ENCODE measurements at places on chromosomes 7 and 10.

DNA sequence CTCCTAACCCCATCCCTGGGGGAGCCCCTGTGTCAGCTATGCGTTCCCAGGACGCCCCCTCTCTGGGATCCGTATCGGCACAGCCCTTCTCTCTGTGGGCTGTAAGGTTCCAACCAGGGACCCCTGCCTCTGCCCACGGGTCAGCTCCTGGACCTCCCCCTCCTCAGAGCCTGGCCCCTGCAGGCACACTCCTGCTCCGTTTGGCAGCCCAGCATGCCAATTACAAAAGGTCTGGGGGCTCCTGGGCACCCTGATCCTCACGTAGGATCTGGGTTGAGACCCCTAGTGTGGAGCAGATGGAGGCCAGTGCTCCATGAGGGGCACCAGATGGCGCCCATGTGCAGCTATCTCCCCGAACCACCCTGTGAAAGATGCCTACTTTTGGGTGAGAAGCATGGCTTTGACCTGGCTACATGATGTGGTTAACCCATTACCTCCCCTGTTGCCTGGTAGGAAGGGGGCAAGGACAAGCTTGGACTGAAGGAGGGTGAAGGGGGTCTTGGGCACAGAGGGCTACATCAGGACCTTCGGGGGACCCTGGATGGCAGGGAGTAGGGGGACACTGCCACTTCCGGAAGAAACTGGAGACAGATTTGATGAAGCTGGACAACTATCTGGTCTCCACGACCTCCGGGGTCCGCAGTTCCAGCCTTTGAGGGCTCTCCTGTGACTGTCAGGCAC lies 9.0 kb downstream of the TACR2 start:
- DNase-seq, result no peak

DNA sequence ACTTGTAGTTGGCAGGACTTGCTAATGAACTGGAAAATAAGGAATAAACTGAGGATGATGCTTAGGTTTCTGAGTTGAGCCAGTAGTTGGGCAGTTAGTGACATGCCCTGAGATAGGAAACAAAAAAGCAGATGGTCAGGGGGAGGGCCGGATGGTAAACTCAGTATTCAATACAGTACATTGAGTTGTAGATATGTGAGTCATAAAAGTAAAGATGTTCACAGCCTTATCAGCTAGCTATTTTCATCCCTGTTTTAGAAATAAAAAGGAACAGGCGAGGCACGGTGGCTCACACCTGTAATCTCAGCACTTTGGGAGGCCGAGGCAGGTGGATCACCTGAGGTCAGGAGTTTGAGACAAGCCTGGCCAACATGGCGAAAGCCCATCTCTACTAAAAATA lies 22.2 kb upstream of the NRBF2 start:
- DNase-seq, result no peak

GRCh38 chr7:139183251-139183650 lies 47.8 kb upstream of the UBN2 start:
- DNase-seq, result no peak

DNA sequence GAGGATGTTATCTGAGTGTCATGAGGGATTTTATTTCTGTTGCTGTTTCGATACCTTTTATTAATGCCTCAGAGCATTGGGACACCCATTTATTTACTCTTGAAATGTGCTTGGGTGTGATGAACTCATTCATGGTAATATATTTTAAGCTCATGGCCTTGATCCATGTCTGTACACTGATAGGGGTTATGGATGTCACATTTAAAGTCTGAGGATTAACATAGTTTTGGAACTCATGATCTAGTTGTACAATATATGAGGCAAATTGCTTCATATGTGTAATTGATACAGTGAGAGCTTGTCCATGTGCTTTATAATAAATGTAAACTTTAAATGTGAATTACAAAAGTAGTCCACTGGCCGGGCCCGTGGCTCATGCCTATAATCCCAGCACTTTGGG lies 23.0 kb upstream of the ZRANB1 start:
- DNase-seq, result no peak

- no peak for DNase-seq
Measured at GRCh38 chr10:71396711-71397295, at the start of gene CDH23. CDH23 (plus strand) TSS chr10:71396920; CDS start chr10:71439832, 42,912 bp downstream.

DNA sequence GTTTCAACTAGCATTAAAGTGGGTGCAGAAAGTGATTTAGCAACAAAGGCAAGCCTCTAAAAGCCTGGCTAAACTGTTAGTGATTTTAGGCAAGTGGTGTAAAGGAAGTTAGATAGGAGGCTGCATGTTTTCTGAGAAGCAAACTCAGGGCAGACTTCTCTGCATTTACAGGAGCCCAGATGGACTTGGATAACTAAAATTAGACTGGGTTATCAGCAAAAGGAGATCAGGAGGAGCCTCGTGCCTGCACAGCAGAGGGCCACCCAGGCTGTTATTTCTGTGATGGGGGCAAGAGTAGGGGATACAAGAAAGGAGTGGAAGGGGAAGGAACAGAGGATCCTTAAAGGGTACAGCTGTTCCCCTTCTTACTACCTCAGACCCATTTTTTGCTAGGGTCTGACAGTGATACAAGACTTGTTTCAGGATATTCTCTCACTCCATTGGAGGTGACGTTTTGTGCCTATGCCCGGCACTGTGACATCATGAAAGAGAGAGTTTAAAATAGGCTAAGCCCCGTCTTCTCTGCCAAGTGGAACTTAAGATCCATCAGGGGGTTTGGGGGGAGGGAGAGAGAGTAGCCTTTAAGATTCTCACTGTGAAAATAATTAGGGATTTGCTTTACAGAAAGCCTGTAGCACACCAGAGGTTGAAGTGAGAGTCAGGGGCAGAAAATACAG lies 49.6 kb upstream of the PDCD4 start:
- DNase-seq, result no peak

- DNase-seq, result no peak
Measured at GRCh38 chr10:132848951-132849545, 63.1 kb upstream of the NKX6-2 start.

DNA sequence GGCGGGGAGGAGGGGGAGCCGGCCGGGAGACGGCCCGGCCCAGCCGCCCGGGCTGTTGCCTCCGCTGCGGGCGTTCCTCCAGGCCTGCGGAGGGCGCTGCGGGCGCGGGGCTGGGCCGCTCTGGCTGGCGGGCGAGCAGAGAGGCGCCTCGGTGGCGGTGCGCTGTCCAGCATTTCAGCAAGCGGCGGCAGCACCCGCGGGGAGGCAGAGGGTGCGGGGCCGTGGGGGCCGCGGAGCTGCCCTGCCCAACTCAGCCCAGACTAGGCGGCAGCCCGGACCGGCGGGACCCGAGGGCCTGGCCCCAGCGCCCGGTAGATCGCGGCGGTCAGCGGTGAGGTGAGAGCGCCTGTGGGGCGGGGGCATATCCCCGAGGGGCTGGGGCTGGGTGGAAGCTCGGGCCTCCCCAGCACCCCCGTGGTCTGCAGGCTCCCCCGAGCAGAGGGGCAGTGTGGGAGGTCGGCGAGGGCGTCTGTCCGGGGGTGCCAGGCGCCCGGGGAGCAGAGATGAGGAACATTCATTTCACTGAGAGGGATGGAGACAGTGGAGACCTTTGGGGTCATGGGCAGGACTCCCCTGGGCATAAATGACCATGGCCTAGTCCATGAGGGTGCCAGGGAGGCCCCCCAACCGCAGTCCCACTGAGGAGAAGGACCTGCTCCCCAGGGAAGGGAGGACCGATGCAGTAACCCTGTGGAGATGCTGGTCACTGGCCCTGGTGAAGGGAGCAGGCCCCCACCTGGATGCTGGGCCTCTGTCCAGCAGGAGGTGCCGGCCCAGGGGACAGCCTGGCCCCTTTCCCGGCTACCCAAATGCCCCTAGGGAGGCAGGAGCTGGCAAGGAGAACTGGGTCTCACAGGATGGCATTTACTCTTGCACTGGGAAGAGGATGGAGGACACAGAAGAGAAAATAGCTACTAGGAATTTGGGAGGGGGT lies at the start of gene SRRM3:
TSS of gene SRRM3 (plus strand) at position 165 of the 934 bp plus-strand sequence. CDS start 33,171 bp downstream, outside the sequence.
- DNase-seq, result peak; percentile 18

DNA sequence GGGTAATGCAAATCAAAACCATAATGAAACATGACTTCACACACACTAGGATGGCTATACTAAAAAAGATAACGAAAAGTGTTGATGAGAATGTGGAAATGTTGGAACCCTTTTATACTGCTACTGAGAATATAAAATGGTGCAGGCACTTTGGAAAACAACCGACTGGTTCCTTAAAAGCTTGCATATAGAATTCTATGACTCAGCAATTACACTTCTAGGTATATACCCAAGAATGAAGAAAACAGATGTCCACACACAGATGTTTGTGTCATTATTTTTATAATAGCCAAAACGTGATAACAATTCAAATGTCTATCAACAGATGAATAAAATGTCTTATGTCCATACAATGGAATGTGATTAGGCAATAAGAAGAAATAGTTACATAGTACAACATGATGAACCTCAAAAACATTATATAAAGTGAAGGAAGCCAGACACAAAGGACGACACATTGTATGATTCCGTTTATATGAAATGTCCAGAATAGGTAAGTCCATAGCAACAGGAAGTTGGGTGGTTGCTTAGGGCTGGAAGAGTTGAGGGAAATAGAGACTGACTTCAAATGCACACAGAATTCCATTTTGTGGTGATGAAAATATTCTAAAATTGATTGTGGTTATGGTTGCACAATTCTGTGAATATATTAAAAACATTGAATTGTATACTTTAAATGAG lies 148.3 kb upstream of the PHYHIPL start:
- no peak for DNase-seq

GRCh38 chr7:21370283-21370982 lies 57.5 kb upstream of the SP4 start:
- DNase-seq, result no peak

GRCh38 chr10:42874713-42875387 lies 92.3 kb downstream of the BMS1 start:
- no peak for DNase-seq

- DNase-seq, result no peak
Measured at GRCh38 chr10:30365278-30365677, 16.2 kb upstream of the MTPAP start.

GRCh38 chr10:1989090-1989489 lies 251.8 kb upstream of the ADARB2 start:
- DNase-seq, result no peak

GRCh38 chr7:29484280-29484679 lies 79.4 kb upstream of the PRR15 start:
- no peak for DNase-seq
